ENCODE measurements at places on chromosomes 3 and 15.

- no peak for DNase-seq
These were observed 65.3 kb downstream of the CPN2 start for GRCh38 chr3:194285850-194286197.

DNA sequence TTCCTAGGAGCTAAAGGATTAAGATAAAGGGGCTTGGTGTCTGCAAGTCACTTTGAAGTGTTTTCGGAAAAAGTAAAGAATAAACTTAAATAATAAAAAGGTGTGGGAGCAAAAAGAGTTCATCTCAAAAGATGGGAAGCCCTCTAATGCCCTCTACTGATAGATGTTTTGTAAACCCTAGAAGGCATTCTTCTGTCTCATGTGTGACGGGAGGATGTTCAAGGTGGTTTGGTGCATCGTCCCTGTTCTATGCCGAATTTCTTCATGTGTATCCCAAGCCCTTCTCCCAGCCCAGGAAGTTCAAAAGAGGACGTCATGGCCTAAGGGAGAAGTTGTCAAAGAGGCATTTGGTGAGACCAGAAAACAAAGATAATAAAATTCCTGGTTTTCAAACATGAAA, 37.2 kb downstream of the CCK start:
- no peak for DNase-seq

DNA sequence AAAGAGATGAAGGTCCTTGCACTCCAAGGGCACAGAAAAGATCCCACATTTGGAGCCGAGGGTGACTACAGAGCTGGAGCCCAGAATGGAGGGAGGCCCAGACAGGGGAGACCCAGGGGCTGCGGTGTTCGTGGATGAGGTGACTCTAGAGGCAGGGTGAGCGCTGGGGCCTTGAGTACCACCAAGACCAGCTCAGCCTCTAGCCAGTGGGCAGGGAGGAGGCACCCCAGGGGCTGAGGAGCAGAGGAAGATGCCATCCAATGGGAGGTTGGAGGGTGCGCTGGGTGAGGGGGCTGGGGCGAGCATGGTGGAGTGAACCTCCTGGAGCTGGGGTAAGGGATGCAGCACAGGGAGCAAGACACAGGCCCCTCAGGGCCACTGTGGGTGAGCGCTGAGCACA, 13.3 kb downstream of the RRP9 start:
- no peak for DNase-seq

- DNase-seq: no peak
These were observed 110.8 kb downstream of the DUT start for GRCh38 chr15:48442011-48442410.

GRCh38 chr3:132535575-132536441, 61.3 kb upstream of the ACKR4 start:
- no peak for DNase-seq

- DNase-seq: no peak
These were observed 230.2 kb upstream of the HES1 start for GRCh38 chr3:193905541-193906396.

GRCh38 chr3:114307832-114308231, 14.0 kb downstream of the TIGIT start:
- DNase-seq: no peak

DNA sequence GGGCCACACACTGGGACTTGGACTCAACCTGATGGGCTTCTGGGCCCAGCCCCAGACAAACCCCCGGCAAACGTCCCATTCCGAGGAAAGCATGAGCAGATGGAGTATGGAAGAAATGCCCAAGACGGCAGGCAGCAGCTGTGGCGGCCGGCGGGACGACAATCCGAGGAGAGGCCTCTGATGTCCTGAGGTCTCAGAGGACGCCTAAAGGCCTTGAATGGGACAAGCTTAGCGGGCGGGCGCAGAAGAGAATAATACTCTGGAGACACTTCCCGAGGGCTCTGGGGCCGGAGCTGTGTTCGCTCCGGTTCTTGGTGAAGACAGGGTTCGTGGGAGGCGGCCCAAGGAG, 482 bp upstream of the OGG1 start:
- DNase-seq: no peak

DNA sequence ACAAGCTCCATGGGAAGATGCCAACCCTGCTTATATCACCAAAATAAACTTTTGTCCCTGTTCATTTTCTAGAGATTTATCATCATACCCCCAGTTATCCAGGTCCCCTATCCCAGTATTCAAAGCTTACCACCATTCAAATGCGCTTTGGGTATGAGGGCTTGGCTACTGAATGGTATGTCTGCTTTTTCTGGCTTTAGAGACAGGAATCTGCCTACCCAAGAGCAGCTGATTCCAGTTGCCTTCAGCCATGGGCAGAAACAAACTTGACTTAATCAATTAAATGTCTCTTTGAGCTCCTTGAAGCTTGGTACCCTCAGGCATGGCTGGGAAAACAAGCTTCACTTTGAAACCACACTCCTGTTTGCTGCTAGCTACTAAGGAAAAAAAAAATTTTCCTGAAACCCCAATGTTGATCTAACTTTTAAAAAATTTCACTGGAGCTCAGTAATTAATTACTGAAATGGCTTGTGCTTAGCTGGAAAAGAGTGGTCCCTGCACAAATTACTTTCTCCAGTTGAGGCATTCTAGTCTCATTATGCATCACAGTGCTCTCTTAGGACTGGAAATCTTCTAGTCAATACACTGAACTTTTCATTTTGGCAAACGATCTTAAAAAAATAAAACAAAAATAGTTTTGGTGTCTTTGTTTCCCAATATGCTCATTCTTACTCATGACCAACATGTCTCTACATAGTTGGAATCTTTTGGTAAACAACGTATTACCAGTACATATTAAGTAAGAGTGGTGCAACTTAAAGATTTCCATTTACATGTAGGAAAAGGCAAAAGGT, 242.8 kb downstream of the DTWD1 start:
- no peak for DNase-seq

- DNase-seq: no peak
These were observed 14.9 kb downstream of the UBE2E2 start for GRCh38 chr3:23217872-23218554.

DNA sequence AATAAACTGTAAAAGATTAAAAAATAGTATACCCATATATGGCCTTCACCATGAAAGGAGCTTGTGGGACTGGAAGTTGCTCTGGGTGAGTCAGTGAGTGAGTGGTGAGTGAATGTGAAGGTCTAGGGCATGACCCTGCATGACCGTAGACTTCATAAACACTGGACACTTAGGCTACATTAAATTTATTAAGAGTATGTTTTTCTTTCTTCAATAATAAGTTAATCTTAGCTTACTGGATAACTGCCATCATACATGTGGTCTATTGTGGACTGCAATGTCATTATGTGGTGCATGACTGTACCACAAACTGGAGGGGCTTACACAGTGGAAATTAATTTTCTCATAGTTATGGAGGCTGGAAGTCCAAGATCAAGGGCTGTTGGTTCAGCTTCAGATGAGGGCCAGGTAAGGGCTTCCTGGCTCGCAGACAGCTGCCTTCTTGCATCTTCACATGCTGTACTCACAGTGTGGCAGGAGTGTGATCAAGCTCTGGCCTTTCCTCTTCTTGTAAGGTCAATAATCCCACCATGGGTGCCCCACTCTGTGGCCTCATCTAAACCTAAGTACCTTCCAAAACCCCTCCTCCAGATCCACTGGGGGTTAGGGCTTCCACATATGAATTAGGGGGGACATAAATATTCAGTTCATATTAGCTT, 40.8 kb upstream of the PRR23E start:
- no peak for DNase-seq

GRCh38 chr3:189586941-189587663, 44.1 kb upstream of the TP63 start:
- DNase-seq: no peak

DNA sequence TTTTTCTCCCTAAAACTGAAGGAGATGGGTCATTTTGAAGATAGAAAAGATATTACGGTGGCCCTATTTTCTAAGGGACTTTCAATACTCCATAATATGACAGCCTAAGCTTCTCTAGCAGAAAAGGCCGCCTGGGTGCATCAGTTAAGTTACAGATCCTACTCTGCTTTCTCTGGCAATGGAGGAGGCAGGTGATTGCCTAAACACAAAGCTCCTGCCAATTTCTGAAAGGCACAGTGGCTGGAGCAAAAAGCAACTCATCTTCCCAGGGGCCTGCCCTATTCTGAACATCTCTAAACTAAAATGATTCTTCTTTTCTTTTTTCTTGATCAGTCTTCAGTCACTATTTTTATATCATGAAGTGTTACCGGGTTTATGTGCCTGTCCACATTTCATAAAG, 276.7 kb downstream of the CNTN4 start:
- no peak for DNase-seq

DNA sequence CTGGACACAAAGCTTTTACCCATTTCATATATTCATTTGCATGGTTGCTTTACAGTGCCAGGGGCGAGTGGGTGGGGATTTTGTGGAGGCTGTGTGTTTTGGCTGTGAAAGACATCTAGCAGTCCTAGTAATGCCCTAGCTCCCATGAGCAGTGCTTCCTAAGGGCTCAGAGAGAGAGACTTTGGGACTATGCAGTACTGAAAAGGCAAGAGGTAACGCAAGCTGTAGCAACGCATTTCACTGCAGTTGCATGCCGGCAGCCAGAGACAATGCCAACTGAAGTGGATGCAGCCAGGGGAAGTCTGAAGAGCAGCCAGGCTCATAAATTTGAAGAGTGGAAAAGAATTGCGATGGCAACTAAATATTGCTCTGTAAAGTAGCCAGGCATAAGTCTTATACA, 27.4 kb upstream of the ATP10A start:
- no peak for DNase-seq

- no peak for DNase-seq
These were observed 108.0 kb upstream of the PRR20G start for GRCh38 chr3:127395663-127396355.

DNA sequence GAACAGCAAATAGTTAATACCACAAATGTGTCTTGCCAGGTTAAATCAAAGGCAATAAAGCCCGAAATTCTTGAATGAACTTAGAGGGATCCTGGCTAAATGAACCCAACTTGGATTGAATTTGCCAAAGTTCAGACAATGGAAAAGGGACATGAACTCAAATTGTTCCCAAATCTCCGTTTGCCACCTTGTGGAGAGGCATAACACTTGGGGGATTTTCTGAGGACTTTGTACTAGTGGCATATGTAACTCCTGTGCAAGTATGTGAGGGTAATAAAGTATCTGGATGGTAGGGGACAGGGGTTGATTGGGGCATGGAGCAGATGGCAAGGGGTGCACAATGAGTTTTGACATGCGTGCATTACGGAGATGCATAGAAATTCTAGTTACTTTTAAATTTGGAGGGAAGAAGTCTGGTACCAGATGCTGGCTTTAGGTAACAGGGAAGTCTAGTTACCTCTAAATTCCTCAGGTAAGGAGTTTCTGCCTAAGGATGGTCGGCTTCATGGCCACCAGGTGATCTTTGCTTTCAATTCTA, 1.2 kb upstream of the TCAIM start:
- no peak for DNase-seq

DNA sequence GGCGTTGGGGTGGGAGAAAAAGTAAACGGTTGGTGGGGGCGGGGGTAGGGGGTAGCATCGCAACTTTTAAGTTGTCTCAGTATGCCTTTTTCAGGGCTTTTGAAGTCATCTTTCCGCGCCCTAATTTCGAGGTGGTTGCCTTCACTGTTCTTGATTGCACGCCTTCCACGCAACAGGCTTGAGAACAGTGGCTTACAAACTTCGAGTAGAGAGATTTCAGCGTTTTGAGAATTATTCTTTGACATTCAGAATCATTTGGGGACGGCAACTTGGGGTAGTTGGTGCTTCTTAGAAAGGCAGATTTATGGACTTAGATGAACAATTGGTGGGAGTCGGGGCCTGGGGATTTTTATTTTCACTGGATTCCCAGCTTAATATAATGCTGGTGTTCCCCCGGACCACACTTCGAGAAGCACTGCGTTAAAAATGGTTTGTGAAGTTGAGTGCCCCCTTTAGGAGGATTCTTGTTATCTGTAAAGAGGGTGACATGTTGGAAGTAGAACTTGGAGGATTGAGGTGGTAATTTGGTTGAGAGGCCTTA, 880 bp downstream of the PPP4R2 start:
- no peak for DNase-seq

DNA sequence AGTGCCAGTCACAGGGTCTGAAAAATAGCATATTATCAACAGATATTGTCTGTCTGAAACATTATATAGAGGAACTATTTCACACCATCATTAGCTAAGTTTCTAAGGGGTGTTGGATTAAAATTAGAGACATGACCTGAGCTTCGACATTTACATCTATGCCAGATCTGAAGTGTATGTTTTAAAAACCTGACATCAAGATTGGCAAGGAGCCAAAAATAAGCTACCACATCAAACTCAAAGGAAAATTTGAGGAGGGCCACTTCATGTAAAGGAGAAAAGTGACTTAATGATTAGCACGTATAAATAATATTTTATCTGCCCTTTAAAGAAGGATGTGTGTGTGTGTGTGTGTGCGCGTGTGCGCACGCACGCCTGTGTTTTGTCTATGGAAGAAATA, 752.0 kb upstream of the GRM7 start:
- DNase-seq: no peak
